NCI-H2081 treated with DMSO at 0.1 percent for 48 hours (cell line): ENCODE measurements at places on chromosomes 5 and 9.

DNA sequence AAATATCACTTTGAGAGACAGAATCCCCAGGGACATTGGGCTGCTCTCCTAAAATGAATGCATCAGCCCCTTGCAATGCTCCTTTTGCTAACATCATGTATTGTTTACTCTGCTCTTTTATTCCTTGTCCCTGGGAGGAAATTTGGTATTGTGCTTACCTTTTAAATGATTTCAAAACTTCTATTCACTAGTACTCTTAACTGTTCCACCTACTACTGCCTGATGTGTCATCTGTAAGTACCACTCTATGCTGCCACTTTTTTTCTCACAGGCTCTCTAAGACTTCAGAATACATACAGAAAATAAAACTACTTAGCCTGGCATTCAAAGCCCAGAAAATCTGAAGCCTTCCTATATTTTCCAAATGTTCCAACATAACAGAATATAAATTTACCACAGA lies 667.2 kb downstream of the BRINP1 start:
- DNase-seq: no peak

GRCh38 chr5:134503088-134503936 lies 22.2 kb upstream of the JADE2 start:
- DNase-seq: no peak

DNA sequence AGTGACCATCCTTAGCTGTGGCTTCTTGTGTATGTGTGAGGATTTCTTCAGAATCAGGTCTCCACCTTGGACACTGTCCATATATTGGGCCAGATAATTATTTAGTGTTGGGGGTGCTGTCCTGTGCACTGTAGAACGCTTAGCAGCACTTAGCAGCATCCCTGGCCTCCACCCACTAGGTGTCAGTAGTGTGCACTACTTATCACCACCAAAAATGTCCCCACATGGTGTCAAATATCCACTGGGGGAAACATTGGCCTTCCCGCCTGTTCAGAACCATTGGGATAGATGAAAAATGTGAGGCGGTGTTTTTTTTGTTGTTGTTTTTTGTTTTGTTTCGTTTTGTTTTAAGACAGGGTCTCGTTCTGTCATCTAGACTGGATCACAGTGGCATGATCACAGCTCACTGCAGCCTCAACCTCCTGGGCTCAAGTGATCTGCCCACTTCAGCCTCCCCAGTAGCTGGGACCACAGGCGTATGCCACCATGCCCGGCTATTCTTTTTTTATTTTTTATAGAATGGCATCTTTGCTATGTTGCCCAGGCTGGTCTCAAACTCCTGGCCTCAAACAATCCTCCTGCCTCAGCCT lies 67.7 kb downstream of the TENT4A start:
- no peak for DNase-seq

- DNase-seq: no peak
Observed at GRCh38 chr9:22170990-22171670, 162.0 kb upstream of the CDKN2B start.

DNA sequence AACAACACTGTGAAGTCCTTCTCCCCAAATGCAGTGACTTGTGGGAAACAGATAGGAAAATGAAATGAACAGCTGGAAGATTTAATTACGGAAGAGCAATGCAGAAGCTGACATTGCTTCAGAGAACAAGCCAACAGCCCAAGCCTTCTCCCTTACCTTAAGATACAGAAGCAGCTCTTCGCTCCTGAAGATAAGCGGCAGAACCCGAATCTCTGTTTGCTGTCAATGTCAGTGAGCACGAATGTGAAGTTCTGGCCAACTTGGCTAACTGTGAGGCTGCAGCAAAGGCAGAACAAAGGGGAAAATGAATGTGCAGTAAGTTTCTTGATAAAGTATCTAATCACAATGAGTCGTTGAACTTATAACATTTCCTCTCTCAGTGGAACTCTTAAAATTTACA lies 172.4 kb downstream of the DENND1A start:
- no peak for DNase-seq

- no peak for DNase-seq
Observed at GRCh38 chr5:73170522-73170921, 2.5 kb upstream of the TMEM174 start.

DNA sequence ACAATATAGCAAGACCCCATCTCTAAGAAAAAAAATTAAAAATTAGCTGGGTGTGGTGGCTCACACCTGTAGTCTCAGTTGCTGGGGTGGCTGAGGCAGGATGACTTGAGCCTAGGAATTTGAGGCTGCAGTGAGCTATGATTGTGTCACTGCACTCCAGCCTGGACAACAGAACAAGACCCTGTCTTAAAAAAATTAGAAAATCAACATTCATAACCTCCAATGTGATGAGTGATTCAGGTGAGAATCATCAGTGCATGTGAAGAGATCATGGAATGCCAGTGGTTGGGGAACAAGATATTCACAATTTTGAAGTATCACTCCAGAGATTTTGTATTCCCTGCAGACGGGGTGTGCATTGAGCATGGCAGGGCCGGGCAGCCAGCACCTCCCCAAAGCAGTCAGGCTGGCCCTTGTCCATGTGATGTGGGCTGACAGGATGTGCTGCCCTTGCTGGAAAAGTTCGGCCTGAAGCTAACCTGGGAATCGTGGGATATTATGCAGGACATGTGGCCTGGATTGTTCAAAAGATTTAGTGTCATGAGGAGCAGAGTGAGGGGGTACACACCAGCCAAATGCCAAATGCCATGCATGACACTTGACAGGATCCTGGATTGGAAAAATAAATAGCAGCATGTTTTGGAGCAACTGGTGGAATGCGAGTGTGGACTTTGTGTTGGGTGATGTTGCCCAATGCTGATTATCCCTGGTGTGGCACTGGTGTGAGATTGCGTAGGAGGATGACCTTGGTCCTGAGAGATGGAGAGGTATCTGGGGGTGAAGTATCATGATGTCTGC lies 189.0 kb downstream of the RGS3 start:
- no peak for DNase-seq

DNA sequence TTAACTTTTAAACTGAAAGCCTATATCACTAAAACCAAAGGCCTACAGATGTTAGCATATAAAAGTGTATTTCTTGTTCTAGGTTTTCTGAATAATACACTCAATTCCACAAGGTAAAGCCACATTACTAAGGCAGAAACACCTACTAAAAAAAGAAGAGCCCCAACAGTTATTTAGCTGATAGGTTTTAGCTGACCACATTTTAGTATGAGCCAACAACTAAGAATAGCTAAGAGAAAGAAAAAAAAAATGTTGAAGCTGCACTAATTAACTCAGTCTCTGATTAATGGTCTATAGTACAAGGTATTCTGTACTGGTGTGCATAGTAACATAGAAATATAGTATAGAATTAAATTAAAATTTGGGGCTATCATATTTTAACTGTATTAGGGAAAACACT lies 23.5 kb downstream of the ZFR start:
- DNase-seq: no peak

DNA sequence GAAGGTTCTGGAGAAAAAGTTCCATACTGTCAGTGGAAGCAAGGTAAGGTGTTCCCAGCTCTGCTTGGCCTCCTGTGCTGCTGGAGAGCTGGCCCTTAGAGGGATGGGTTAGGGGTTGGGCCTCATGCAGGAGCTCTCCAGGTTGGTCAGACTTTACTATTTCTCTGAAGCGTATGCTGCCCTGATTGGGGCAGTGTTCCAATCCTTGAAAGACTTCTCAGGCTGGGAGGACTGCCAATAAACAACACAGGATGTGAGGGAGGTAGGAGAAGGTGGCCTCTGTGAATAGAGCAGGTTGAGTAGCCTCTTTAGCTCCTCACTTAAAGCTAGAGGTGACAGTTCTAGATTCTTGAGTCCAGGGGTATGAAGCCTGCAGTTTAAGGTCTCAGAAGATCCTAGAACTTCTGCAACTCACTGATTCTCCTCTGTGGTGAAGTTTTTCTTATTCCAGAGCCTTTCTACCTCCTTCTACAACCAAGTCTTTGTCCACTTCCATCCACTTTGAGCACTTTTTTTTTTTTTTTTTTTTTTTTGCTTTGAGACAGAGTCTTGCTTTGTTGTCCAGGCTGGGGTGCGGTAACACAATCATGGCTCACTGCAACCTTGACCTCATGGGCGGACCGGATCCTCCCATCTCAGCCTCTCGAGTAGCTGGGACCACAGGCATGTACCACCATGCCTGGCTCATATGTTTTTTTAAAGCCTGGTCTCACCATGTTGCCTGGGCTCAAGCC lies 3.0 kb downstream of the HNRNPAB start:
- no peak for DNase-seq

DNA sequence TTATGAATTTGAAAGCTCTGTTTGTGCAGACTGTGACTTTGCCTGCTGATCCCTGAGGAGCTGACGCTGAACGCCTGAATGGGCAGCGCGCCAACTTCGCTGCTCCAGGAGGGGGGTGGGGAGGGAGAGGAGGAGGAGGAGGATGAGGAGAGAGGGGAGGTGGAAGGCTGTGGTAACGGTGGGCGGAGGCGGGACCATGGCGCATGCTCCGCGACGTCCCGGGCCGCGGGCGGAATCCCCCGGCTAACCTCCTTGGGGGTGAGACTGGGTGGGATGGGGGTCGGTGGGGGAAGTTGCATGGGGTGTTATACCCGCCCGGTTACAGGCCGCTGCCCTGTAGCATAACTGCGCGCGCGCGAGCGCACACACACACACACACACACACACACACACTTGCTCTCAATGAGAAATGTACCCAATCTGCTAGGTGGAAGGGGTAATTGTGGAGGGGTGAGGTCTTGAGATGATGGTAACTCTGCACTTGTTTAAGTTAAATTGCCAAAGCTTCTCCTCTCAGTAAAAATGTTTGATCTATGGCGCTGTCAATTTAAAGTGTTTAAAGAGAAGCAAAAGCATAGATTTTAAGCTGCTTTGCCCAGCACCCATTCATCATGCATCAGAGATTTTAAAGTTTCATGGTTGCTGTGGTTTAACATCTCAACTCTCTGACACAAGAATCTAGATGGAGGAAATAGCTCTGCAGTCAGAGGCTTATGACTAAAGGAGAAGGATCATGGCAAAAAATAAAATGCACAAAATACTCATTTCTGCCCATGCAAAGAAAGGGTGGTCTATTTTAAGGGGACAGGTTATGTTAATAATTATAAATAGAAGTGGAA lies 76.6 kb upstream of the TBCA start:
- DNase-seq: no peak

GRCh38 chr9:99211746-99212145 lies 10.0 kb downstream of the ALG2 start:
- DNase-seq: no peak

DNA sequence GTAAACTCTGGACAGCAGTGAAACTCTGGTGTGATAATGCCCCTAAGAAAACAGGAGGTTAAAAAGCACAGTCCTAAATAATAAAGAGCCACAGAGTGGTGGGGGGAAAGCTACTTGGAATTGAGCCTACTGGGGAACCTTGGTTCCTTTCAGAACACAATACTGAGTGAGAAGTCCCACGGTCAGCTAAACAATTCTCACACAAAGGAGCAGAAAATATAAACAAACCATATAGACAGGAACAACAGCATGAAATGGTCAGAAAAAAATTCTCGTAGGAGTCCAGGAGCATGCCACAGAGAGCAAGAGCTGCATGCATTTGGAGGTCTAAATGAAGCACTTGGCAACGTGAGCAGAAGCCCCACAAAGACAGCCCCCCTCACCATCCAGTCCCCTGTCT lies 56.0 kb downstream of the TEK start:
- DNase-seq: no peak

GRCh38 chr9:3526997-3527940 lies 1.5 kb upstream of the RFX3 start:
- no peak for DNase-seq

GRCh38 chr9:124454791-124455443 lies 4.7 kb downstream of the ADGRD2 start:
- DNase-seq: no peak

GRCh38 chr5:127666043-127666716 lies 17.3 kb downstream of the CTXN3 start:
- DNase-seq: no peak
